ENCODE measurements at places on chromosomes 12 and 14.

DNA sequence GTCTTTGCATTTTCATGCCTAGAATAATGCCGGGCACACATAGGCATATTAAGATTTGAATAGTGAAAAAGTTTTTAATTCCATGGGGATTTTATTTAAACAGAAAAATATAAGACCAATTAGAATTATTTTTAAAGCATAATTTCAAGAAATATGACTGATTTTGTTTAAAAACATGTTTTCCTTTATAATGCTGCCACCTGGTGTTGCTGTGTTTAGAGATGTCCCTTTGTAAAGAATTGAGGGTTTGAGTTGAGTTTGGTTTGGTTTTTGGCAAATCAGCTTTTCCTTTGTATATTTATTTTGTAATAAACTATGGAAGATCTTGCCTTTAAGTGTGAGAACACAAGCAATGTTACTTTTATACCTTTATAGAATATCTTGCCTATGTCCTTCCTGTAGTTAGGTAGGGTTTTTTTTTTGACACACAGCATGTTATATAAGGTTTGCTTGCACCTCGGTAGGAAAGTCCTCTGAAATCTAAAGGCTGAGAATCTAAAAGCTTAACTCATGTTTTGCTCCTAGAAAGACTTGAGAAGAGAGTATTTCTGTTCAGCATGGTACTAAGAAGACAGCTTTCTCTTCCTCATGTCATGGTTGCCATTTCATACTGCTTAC is 31.4 kb upstream of the SNAPC1 start:
- DNase-seq, result no peak

DNA sequence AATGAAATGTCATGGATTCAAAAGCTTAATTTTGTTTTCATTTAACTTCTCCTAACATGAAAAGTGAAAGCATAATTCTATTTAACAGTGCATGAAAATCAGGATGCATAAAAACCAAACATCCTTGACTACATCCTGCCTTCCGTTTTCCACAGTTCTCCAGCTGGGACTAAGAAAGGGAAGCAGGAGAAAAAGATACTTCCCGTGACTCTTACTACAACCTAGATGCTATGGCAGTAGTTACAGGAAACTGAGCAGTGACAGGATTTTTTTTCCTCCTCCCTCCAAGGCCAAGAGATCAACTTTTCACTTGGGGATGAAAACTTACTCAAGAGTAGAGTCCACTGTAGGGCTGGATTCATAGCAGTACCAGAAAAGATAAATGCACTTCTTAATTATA is 2.6 kb downstream of the EXOC5 start:
- no peak for DNase-seq

GRCh38 chr14:101198398-101199027 is 295.0 kb upstream of the RTL1 start:
- no peak for DNase-seq

DNA sequence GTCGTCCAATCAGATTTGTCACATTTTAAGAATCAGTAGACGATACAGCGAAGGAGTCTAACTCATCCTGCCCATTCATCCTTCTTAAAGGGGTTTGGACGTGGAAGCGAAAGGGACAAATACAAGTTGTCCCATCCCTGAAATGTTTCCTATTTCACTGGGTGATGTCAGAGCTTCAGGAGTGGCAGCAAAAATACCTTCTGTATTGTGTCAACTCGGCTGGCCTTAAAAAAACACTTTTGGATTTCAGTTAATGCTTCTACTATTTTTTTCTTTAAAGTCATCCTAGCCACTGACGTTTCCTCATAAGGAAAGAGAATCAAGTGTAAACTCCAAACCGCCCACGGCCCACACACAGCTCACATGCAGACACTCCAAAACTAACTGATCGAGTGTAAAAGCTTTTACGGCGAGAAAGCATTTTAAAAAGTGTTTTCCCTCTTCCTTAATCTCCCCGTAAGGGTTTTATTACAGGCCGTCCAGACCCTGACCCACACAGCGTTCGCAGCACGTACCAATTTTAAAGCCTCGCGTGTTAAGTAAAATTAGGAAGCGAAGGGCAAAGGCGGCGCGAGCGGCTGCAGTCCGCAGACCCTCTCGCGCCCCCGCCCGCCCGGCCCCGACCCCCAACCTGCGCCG is 593 bp downstream of the CFL2 start:
- DNase-seq, result no peak

DNA sequence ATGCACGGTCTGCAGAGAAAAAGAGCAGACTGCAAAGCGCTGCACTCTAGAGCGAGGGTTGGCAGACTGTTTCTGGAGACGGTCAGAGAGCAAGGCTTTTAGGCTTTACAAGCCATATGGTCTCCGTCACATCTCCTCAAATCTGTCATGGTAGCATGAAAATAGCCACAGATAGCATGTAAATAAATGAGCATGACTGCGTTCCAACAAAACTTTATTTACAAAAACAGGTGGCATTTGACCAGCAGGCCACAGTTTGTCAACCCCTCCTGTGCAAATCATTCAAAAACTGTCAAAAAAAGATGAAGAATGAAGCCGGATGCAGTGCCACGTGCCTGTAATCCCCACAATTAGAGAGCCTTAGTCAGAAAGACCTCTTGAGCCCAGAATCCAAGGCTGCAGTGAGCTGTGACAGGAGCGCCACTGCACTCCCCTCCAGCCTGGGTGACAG is 18.9 kb downstream of the SYNE3 start:
- DNase-seq, result no peak

DNA sequence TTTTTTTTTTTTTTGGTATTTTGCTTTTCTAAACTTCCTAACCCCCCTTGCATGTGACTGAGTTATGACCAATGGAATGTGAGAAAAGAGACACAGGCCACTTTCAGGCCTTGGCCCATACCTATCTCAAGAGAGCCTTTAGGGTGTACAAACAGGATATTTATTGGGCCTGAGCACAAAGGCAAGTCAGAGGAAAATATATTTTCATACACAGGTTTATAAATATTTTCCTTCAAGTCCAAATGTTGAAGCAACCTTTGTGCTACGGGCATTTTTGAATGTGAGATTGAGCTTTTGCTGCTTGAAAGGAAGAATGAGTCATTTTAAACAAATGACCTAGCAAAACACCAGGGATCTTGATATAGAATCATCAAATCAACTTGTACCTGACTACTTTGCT is 228.6 kb upstream of the E2F7 start:
- no peak for DNase-seq

- no peak for DNase-seq
Measured at GRCh38 chr14:97319691-97320090, 522.5 kb downstream of the VRK1 start.
